ENCODE measurements at places on chromosomes 2 and 18. TPM values are rescaled to one million over a fixed set of nuclear protein-coding genes. Genes with fewer than 3 reads are reported as not detected.

Gene CABLES1
- 51.2 TPM for total RNA-seq

Gene APOB
- 0.10 TPM for total RNA-seq

Gene CENPA
- 3.6 TPM for total RNA-seq

DNA sequence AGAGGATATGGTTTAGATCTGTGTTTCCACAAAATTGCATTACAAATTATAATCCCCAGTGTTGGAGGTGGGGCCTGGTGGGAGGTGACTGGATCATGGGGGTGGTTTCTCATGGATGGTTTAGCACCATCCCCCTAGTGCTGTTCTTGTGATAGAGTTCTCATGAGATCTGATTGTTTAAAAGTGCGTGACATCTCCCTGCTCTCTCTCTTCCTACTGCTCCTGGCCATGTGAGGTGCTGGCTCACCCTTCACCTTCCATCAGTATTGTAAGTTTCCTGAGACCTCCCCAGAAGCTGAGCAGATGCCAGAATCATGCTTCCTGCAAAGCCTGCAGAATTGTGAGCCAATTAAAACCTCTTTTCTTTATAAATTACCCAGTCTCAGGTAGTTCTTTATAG is 33.1 kb downstream of the LHCGR start:
- DNase-seq, result no peak

DNA sequence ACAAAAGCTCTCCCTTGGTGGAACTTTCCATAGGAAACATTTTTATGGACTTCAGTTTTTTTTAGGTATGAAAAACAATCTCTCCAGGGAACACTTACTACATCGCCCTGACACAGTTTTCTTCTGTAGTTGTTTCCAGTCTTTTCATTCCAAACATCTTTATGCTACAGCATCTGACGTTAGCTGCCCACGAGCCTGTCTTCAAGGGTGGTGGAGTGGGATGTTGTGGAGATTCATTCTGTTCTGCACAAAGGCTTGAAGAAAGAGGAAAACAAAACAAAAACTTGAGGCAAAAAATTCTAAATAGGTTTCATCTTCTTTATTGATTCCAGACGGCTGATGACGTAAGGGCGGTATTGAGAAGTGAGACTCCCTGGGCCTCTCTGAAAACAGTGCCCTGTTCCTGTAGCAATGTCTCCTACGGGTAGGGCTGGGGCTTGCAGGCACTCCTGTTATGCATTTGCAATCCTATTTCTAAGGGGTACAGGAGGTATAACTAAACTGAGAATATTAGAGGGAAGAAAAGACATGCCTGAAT is 375.0 kb downstream of the RNF144A start:
- no peak for DNase-seq

DNA sequence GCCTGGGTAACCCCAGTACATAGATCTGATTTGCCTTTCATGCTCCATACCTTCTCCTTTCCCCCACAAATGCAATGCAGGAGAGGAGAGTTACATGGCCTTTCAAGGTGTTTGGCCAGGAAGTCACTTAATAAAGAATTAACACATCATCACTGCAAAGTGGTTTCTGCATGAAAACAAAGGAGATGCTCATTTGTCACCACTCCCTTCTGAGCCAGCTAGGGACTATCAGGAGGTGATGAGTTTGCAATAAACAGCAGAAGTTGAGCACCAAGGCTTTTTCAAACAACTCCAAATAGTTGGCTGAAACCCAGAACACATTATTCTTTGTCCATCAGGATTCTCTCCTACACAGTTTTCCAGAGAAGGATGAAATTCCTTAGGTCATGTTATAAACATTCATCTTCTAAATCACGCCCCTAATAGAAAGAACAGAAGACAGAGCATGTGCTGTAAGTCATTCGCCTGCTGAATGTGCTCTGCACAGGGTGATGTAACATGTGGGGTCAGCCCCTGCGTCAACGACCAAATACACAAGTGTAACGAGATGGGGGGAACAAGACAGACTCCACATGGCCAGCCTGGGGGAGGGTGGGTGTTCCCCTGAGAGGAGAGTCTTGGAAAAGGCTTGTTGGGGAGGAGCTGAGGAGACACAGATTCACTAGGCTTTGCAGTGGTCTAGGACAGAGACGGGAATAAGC is 87.3 kb upstream of the RMDN2 start:
- DNase-seq, result no peak

DNA sequence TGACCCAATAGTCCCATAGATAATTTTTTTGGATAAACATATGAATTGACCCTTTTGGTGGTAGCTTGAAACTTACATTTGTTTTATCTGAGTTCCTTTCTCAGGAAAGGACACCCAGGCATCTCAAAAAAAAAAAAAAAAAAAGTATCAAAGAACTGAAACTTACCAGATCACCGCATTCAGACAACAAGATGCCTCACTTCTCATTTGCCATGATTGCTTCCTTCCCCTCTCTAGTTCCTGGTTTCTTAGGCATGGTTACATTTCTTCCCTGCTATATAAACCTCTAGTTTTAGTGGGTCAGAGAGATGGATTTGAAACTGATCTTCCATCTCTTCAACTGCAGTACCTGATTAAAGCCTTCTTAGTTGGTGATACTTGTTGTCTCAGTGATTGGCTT is 240.1 kb downstream of the ACKR3 start:
- DNase-seq, result no peak

DNA sequence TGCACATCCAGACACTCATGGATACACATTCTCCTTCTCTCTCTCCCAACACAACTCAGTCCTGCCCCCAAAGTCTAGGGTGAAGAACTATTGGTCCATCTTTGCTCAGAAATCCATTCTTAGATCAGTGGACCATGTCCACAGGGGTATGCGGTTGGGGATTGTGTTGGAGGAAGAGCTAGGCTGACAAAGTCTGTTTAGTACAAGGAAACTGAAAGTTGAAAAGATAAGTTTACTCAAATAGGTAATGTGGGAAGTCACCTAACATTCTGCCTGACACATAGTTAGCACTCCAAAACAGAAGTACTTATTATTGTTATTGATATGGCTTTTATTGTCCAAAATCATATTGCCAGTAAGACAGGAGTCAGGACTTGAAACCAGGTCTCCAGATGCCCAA is 55.9 kb downstream of the ALK start:
- no peak for DNase-seq

Measured in glomerular endothelial cell (primary cell).